Substantia nigra (tissue), 51 donors: ENCODE measurements at places on chromosomes 2 and 18.

DNA sequence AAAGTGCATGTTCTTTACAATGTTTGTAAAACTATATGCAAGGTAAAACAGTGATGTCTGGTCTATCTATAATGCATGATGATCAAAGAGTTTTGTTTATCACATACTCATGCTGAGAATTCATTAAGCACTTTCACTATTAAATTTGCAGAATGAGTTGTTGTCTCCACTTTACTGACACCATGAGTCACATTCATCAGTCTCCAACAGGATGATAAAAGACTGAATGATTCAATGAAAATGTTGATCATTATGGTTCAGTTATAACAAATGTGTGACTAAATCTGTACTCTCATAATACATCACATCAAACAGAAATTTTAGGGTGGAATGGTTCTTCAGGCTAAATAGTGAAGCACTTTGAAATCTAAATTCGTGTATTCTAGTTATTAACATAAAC, 129.0 kb downstream of the ERBB4 start:
- no peak for DNase-seq

DNA sequence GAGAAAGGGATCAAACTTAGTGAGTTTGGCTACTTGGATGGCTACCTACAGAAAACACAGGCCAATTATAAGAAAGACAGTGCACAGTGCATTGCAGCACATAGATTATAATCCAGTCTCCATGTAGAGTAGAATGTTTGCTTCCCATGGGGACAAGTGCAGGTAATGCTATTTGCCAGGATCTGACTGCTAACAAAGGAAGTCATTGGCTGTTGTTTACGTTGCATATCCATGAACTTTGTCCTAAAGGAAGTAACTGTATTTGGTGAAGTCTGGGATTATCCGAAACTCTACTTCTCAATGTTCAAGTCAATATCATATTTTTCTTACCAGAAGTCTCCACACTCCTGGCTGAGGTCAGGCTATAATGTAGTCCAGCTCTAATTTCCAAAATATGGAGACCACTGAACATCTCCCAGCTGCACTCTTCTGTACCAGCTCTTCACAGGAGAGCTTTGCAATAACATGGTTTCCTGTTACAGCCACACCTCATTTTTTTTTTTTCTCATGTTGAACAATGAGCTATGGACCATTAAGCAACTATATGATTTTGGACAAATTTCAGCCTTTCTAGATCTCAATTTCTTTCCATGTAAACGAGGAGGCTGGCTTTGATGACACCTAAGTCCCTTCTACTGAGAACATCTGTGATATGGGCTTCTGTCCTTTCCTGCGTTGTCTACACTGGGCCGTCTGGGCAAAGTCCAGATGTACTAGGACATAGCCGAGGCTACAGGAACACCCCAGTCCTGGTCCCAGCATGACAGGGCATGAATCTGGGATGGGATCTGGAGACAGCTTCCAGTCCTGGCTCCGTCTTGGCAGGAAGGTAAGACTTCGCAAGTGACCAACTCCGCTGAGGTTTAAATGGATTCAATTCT, 154.8 kb downstream of the LAMA1 start:
- DNase-seq = no peak

- no peak for DNase-seq
Measured at GRCh38 chr2:38668779-38669479, 3.0 kb downstream of the GALM start.

- DNase-seq = no peak
Measured at GRCh38 chr2:72494392-72494791, 331.4 kb downstream of the EXOC6B start.

DNA sequence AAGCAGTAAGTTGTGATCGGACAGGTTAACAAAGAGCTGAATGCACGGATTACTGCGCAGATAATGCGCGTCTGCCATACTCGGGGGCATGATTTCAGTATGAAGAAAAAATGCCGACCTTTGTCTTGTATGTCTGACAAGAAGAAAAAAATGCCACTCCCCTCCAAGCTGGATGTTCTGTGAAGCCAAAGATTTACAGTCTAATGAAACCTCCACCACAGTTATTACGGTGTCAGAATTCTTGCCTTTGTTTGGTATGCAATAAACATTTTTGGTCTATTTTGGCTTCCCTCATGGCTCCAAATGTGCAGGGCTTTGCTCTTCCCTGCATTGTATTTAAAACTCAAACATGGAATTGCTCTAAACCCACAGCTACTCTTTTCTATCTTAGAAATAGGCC, 72.2 kb upstream of the THUMPD2 start:
- no peak for DNase-seq

DNA sequence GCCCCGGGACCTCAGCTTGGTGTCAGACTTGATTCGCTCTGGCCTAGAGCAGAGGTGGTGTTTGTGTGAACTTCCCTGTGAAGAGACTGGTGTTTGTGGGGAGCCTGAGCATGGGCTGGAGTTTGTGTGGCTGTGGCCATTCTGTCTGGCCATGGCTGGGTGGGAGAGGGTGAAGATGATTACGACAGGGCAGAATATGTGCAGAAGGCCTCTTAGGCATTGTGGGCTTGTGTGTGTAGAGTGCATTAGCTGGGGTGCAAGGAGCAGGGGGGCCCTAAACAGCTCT, 10.5 kb downstream of the OBSL1 start:
- no peak for DNase-seq

GRCh38 chr2:233473878-233474277, 92.7 kb downstream of the USP40 start:
- DNase-seq = no peak

DNA sequence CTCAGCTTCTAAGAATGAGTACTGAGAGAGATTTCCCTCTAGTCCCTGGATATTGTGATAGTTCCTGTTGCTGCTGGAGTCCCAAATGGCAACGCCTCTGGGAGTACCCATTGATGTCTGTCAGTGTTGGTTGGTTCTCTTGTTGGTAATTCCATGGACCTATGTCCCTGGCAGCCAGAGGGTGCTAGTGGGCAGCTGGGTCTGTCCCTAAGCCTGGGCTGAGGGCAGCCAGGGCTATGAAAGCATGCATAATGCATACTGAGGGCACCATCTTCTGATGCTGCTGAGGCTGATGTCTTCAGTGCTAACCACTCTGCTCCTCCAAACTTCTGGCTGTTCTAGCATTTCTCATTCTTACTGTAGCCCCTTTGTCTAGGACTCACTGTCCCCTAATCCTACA, 35.9 kb downstream of the NABP1 start:
- DNase-seq = no peak

DNA sequence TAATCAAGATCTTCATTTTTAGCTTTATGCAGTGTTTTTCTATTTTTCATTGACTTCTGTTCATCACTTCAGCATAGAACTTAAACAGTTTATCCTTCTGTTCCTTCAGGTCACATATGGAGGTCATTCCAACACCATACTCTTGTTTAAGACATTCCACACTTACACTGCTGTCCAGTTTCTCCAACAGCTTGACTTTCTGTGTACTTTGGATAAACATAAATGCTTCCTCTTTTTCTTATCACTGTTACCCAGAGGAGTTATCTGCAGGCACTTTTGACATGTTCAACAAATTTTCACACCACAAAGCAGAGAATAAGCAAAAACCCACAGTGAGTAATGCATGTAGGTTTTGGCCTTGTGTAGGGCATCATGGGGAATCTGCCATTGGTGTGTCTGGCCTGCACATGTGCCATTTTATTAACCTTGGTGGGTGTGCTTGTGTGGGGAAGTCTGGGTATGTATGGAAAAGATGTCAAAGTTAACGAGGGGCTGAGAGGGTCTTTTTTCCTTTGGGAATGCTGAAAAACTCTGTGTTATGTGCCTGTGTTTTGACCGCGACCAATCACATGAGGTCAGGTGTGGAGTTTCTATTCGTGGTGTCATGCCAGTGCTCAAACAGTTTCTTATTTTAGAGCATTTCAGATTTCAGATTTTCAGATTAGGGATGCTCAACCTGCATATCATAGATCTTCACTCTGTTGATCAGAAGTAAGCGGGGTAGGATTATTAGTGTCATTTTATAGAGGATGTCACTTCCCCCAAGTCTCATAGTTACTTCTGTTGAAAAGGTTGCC, 53.9 kb upstream of the ACVR1 start:
- no peak for DNase-seq

- no peak for DNase-seq
Measured at GRCh38 chr2:219331560-219332213, 857 bp downstream of the RESP18 start.
